ENCODE measurements at places on chromosomes 1 and 21.
A peak's percentile ranks its signal among the peaks of the same experiment; 100 is the strongest.

- no peak for DNase-seq
Observed at GRCh38 chr1:79006564-79006963, at the start of gene ADGRL4. ADGRL4 (minus strand) TSS chr1:79006730; CDS start chr1:79006654, 76 bp downstream.

DNA sequence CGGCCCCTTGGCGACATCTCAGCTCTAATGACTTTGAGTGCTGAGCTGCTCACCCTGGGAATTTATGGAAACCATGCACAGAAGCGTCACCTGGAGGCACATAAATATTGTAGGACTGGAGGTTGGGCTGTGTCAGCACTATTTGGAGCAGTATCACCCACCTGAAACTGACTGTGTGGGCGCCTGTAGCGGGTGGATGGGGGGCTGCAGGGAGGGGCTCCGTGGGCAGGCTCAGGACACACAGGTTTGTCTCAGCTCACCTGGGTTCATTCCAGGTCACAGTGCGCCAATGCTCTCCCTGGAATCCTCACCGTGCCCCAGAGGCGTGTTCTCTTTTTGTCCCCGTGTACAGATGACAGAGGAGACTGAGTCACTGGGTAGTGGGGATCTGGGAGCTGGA lies 74.8 kb upstream of the ACTL8 start:
- no peak for DNase-seq

GRCh38 chr1:147243228-147243685 lies 773 bp downstream of the CHD1L start:
- peak; percentile 76 for DNase-seq

DNA sequence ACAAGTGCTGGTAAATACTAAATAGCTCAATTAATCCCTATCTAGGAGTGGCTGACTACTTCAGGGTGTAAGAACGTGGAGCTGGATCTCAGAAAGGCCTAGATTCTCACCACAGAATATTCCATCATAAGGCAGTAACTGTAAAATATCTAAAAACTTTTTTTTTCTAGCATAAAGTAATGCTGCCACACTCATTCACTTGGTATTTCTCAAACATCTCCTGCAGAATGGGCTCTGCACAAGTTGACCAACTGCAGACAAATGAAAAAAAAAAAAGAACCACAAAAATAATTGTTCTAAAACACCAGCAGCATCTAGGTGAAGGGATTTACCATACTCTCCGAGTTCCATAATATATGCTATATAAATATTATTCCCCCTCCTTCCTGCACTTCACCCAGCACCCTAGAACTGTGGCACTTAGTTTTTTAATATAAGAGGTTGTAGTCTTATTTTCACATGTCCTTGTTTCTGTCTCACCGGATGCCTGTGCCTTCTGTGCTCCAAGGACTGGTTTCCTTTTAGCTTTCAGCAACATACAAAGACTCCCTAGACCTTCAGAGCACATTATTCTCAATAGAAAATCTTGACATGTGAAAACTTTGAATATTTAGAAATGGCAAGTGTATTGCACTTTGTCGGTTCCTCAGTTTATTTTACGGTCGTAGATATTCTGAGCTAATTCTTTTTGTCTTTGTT lies 8.9 kb downstream of the VSIG8 start:
- peak; percentile 61 for DNase-seq

DNA sequence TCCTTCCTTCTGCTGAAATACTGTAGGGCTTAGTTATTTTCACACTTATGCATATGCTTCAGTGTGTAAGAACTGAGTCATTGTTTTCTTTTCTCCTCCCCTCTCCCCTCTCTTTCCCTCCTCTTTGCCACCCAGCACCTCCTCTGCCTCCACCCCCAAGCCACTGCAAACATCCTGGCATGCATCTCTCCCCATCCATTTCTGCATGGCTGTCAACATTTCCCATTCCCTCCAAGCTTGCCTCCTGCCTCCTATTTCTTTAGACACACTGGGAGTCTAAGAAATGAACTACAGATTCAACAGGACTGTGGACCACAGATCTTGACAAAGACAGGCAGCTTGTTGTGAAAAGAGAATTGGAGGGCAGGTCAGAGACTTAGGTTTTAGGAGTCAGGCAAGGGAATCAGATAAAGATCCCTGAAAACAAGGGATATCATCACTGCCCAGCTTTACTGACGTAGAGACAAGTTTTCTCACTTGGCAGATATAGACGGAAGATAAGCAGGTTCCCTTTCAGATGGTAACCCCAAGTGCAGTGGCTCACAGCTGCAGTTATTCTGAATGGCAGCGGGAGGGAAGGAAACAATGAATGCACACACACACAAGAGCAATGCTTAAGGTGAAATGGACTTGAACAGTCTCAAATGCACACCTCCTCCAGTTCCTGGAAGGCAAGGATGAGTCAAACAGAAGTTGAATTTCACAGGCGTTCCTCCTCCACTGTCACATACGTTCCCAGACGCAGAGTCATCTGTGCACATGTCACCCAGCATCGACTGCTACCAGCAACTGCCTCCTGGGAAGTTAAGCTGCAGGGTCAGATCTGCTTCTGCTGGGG lies 56.1 kb downstream of the HIVEP3 start:
- peak; percentile 78 for DNase-seq

DNA sequence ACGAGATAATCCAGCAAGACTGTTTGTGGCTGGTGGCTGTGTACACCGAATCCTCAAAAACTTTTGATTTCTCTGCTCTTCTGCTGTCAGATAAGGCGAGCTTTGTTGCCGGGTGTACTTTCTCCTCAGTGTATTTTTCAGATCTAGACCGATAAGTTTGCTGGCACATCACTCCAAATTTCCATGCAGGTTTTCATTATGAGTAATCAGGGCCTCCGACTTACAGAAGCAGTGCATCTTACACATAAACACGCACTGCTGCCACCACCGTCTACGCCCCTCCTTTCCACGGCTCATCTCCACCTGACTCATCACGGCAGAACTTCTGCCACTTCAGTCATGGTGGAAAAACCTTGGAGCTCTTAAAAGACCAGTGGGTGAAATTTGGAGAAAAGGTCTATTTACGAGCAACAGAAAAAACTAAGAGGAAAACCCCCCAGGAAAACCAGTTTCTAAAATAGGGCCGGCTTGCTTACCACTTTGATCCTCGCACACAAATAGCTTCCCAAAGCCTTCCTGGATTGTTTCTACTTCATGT lies 7.7 kb downstream of the ZBTB21 start:
- DNase-seq = no peak

DNA sequence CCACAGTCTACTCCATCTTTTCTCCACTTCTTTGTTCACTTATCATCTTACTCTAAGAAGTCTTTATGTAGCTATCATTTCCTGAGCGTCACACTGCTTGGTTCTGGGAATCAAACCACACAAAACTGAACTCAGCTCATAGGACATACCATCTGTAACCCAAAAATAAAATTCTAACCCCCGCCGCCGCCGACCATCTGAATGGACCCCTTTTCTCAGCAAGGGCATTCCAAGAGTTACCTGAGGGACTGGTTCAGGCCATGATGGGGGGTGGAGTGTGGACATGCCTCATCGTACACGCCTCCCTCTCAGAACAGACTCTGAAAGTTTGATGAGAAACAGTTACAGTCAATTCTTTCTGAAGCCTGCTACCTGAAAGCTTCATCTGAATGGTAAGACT lies 12.6 kb upstream of the CHI3L2 start:
- no peak for DNase-seq

DNA sequence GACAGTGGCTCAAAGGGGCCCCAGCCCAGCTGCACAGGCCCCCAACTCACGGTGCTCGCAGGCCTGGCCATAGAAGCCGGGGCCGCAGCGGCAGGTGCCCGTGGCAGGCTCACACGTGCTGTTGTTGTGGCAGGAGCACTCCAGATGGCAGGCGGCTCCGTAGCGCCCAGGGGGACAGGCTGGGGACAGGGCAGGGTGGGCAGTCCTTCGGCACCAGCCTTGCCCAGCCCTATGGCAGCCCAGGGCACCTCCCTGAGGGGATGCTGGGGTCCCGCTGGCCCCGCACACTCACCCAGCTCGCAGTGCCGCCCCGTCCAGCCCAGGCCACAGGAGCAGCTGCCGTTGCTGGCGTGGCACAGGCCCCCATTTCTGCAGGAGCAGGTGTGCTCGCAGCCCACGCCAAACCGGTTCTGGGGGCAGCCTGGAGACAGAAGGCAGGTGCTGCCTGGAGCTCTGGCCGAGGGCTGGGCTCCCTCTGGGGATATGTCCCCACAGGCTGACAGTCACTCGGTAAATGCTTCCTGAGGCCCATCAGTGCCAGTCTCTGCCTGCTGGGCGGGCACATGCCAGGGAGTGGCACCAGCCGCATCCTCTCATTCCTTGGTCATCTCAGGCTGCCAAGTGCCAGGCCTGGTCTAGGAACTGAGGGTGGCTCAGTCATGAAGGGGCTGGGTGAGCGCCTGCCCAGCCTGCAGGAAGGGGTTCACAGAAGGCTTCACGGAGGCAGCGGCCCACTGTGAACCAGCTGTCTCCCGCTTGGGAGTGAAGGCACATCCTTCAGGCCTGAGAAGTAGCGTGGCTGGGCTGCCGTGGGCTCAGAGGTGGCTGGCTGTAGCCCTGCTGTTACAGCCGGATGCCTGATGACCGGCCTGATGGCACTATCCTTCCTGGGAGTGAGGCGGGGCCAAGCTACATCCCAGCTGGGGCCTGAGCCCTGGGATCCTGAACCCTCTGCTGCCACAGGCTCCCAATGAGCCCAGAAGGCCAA lies 40.1 kb downstream of the ARHGEF16 start:
- DNase-seq = peak; percentile 64

DNA sequence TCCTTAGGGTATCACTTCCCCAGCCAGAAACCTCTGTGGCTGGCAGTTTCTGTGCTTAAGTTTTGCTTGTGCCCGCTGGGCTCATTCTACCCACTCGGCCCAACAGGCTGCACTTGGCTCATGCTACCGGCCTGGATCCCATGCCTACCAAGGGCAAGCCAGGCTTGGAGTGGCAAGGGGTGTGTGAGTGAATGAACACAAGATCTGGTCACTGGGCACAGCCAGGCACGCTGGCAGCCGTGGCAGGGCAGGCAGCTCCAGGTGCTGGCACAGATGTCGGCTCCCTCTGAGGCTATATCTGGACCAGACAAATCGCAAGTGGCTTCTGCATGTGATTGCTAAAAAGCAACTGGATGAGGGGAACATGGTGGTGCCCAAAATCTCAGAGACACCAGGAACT lies 740.5 kb upstream of the B3GALT2 start:
- DNase-seq = no peak

- peak; percentile 86 for DNase-seq
Observed at GRCh38 chr1:234607109-234608024, 2.6 kb downstream of the IRF2BP2 start.

GRCh38 chr1:228781161-228781808 lies 46.0 kb downstream of the RHOU start:
- DNase-seq = no peak

DNA sequence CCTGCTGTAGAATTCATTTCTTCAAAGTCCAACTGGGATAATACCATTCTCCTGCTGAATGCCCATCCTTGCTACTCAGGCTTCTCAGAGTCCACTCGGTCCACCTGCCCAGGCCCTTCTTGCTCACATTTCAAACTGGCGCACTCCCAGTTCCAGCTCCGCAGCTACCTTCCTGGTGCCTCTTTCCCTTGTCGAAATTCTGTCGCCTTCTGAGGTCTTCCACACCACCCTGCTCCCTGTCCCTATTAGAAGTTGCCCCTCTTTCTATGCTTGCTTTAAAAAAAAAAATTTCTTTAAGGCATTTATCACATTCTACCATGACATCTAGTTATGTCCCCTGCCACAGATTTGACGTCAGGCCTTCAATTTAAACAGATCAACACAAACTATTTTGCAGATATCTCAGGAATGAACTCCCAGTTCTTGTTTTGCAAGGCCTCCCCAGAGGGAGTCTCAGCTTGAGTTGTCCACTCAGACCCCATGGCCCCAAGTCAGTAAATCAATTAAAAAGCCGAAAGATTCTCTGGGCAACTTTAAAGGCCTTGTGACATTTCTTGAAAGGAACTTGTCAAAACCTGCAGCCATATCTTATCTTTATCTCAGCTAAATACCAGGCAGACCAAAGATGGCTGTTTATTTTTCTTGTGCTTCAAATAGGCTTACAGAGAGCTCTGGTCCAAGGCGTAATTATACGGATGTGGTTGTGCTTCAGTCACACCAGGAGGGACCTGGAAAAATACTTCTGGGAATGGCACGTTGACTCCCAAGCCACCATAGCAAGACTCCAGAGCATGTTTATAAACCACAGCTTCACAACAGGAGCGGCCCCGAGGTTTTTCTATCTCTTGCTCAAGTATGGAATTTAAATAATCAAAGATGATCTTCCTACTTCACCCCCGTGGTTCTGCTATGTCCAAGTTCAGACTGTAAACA lies 2.2 kb downstream of the FAM89A start:
- no peak for DNase-seq

- no peak for DNase-seq
Observed at GRCh38 chr1:111733992-111734341, 5.2 kb downstream of the INKA2 start.

- no peak for DNase-seq
Observed at GRCh38 chr1:112263453-112263852, 132.6 kb upstream of the CTTNBP2NL start.

DNA sequence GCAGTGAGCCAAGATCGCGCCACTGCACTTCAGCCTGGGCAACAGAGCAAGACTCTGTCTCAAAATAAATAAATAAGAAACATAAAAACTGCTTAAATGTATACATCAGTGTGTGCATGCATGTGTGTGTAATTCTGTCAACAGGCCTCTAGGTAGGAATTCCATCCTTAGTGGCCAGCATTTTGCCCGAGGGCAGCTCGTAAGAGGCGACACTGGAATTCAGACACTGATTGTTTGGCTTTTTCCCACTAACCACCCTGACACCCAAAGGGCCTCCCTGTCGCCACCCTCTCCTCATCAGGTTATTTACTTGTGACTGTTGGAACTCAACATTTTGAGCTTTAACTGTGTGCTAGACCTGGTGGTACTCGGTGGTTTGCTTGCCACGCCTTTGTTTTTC lies 64.0 kb upstream of the KIF1B start:
- no peak for DNase-seq

DNA sequence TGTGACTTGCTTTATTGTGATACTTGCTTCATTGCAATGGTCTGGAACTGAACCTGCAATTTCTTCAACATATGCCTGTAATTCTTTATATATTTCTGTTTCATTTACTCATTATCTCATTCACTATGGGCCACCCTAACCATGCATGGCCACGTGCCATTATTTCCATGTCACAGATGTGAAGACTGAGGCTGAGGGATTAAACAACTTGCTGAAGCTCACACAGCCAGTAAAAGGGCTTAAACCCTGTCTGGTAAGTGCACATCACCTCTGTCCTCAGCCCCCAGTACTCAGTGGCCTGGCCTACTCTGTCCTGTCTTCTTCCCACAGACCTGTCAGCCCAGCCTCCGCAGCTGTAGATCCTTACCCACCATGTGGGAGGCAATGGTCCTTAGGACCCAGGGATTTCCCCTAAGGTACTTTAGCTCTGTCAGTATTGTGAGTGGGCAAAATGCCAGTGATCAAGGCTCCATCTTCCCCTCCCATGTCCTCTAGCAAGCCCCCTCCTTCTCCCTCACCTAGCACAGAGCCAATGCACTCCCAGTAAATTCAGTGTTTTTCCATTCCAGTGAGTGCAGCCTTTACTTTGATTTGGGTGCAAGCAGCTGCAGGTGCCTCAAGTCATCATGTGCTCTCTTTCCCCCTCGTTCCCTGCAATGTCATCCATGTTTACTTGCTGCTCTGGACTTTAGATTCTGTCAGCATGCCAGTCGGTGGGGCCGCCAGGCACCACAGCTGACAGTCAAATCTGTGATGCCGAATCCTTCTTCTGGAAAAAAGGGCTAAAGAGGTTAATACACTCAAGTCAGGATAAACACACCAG lies 228.2 kb upstream of the PROX1 start:
- peak; percentile 55 for DNase-seq

- DNase-seq = peak; percentile 88
Observed at GRCh38 chr1:217134857-217135568, 411.8 kb upstream of the ESRRG start.

- DNase-seq = no peak
Observed at GRCh38 chr1:62058956-62059355, 135.7 kb upstream of the L1TD1 start.

Measured in DMS53 (cell line).